Activated CD8-positive, alpha-beta memory T cell treated with anti-CD3 and anti-CD28 coated beads for 24 hours (primary cell): ENCODE measurements at places on chromosomes 2 and 18.

DNA sequence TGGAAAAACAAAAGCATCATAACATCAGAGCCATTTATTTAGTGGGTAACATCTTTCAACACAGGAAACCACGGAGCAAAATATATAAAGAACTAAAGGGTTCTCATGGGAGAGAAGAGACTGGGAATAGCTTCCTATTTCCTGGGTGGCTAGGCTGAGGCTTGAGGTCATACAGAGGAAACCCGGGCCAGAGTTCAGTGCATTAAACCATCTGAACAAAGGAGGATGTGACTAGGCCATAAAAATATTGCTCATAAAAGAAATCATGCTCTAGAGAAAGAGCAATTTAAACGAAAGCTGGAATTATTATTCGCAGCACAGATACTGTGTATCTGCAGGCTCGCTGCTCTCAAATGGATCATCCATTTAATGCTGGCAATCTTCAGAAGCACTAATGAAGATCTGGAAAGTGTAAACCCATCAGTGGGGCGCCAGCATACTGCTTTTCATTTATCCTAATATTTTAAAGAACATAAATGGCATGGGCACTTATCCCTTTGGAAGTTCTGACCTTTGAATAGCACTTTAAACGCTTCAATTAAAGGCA is 83.3 kb downstream of the GALNT14 start:
- no peak for DNase-seq

- no peak for DNase-seq
Measured at GRCh38 chr2:119753041-119753929, 6.4 kb upstream of the PTPN4 start.

GRCh38 chr18:79806976-79807841 is 9.5 kb downstream of the KCNG2 start:
- DNase-seq, result no peak

GRCh38 chr2:86480105-86480504 is 38.9 kb downstream of the KDM3A start:
- no peak for DNase-seq

DNA sequence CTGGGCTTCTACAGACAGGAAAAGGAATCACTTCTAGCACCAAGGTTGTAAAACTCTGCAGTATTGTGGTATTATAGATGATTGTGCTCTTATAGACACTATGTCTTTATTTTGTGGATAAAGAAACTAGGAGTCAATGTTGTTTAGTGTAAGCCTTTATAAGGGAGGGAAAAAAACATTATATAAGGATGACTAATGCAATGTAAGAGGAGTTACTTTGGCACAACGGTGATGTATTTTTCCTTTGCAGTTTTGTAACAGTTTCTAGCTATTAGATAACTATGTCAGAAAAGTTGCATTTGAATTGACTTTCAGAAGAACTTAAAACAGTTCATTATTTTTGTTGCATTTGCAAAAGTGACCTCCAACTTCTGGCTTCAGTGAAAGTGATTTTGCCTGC is 545.4 kb downstream of the CCDC85A start:
- DNase-seq, result no peak

- DNase-seq, result no peak
Measured at GRCh38 chr2:26224095-26224494, 20.3 kb downstream of the HADHA start.

GRCh38 chr2:216015722-216016464 is 2.5 kb upstream of the MREG start:
- DNase-seq, result peak; percentile 65

DNA sequence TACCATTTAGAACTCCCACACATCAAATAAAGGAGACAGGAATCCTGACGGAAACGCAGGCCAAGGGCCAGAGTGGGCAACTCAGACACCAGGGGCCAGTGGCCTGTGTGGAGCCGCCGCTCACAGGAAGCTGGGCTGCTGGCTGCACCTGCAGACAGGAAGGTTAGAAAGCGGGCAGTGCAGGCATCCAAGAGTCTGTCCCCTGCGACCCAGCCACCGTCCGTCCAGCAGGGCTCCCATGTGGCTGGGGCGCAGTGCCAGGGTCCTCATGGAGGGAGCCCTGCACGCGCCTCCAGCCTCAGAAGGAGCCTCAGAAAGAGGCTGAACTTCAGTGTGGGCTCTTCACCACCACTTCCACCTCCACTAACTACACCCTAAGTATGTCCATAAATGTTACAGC is 2.5 kb upstream of the ANO7 start:
- DNase-seq, result no peak

DNA sequence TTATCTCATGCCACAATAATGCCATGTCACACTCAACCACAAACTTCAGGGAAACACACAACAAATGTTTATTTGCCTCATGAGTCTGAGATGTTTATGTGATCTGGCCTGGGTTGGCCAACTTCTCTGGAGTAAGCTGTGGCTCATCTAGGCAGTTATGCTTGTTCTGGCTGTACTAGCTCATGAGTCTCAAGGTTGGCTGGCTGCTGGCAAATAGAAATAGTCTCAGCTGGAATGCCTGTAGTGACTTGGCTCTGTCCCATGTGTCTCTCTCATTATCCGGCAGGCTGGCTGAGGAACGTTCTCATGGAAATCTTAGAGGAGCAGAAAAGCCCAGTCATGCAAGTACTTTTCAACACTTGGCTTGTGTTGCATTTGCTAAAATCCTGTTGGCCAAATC is 234.9 kb upstream of the CDH2 start:
- no peak for DNase-seq

DNA sequence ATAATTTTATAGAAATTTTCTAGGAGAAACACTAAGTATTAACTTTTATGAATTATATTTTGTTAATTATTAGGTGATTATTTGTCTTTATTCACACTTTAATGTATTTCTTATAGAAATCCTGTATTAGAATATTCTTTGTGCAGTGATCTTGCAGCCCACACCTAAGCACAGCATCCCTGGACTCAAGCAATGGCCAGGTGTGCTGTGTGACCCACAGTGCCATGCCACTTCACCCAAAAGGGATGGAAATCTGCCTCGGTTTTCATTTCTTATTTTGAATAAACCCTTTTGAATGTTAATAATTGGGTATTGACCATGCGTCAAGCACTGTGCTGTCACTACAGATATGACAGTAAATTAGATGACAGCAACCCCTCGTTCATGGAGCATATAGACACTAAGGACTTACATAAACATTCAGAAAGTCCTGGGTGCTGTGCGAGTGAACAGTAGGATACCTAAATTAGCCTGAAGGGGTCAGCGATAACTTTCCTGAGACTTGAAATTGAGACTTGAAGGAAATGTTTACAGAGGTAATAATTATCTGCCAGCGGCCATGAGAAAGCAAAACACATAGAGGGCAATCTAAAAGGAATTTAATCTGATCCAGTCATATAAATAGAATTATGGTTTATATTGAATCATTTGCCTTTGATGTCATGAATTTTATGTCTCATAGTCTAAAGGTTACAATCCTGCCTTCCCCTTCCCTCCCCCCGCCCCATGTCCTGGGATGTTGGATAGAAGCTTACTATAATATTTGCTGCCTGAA is 52.7 kb upstream of the CALCRL start:
- no peak for DNase-seq

DNA sequence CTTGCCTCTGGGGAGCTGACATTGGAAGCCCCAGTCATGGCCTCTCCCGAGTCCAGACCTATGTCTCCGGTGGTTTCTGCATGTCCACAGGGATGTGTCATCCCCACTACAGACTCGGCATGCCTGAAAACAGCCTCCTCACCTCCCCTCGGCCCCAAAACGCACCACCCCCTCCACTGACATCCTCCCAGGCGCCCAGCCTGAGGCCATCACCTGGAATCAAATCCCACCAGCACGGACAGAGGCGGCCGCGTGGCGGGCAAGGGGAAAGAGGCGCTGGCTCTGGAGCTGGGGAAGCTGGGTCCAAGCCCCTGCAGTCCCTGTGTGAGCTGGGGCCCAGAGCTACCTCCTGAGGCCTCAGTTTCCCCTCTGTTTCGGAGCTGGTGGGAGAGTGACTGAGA is 69.9 kb upstream of the SMAD7 start:
- peak; percentile 47 for DNase-seq

- DNase-seq, result no peak
Measured at GRCh38 chr18:24089076-24089475, 49.8 kb upstream of the CABYR start.

DNA sequence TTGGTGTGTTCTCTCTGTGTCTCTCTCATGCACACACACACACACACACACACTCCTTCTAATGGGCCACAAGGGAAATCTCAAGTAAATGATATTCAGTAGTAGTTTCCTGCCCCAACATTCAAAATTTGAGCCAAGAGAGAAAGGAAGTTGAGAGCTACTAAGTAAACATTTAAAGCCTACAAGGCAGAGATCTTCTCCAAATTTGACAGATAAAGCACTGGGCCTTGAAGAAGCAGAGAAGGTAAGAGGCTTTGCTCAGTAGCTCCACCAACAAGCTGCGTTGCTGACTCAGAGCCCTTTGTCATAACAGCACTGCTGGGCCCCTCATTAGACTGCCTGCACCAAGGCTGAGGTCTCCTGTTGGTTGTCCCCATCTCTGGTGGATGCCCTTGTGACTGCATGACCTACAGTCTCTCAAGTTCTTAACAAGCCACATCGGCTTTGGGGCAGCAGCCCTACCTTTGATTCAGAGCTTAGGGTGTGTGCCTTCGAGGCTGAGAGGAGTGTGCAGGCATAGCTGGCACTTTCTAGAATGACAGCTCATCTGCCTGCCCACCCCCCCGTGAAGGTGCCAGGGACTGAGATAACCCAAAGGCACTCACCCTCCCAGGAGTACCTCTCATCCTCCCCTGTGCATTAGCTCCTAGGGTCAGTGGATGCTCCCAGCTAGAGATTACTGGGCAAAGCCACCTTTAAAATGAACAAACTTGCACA is 32.3 kb upstream of the NEB start:
- no peak for DNase-seq

GRCh38 chr2:236574424-236575145 is 5.0 kb downstream of the ACKR3 start:
- DNase-seq, result no peak

DNA sequence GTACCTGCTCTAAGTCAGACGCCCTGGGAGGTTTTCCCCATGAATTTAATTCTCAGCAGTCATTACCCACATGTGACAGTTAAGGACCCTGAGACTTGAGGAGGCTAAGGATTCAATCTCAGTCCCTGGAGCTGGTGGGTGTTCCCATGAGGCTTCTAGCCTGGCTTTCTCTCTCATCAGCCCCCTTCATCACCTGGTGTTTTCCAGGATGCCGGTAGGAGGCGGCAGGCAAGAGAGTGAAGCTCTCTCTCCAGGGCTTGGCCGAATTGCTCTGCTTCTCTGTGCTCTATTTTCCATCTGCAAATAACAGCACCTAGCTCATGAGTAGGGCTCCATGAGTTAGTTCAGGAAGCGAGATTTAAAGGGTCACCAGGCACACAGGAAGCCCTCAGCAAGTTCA is 241.9 kb downstream of the PTPRM start:
- no peak for DNase-seq

DNA sequence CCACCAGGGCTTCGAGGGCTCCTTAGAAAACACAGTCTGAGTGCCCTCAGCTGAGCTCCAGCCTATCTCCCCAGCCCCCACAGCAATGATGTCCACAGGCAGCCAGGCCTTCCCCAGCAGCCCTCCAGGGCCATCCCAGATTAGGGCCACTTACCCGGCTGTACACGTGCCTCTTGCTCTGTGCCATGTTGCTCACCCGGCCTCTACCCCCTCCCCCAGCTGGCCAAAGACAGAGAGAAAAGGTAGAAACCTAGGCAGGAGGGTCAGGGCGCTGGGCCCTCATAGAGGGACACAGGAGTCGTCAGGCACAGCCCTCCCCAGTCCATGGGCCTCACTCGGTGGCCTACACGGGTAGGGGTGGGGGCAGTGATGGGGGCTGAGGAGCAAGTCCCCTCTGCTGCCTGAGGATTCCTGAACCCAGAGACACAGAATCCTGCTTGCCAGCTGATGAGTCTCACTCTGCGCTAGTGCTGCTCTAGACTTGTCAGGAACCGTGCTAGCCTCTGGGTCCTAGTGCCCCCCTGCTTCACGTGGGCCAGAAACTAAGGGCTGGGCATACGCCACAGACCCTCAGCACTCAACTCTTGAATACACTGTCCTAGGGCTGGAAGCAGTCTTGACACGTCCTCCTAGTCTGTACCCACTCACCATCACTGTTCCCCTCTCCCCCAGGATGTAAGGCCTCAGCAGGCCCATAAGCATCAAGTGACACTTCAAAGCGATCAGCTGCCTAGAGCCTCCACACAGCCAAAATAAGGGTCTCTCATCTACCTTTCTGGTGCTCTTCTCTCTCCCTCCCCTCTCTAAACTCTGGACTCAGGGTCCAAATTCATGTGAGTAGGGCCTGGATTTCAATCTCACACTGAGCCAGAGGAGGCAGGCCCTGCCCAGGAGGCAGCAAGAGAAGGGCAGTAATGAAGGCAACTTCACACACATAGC is at the start of gene DCTN1:
DCTN1 (minus strand) TSS at position 461 of the 939 bp plus-strand sequence; CDS start at position 187, 274 bp downstream.
- peak; percentile 61 for DNase-seq

DNA sequence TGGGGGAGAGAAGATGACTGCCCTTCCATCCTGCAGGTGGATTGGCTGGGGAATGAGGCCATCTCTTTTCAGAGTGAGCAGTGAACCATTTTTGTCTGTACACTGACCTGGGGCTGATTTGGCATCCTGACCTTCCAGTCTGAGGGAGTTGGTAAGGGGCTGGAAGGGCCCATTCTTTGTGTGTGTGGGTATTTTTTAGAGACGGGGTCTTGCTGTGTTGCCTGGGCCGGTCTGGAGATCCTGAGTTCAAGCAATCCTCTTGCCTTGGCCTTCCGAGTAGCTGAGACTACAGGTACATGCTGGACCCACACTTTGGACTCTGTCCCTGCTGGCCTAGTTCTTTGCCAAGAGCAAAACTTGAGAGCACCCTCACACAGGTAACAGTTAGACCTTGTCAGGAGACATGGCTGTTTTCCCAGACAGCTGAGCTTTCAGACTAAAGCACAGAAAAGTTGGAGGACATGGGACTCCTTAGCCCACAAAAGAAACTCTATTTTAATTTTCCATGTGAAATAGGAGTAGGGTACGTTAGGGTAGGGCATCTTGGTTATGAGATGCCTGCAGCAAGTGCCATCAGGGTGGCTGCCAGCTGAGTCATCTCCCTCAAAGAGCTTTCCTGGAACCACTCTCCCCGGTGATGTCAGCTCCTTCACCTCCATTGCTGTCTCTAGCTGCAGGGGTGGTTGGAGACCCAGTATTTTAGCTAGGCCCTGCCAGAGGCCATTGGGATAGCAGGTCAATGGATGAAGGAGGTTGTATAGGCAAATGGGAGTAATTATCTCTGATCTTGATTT is 60.7 kb downstream of the DGKD start:
- DNase-seq, result peak; percentile 66

GRCh38 chr18:36157441-36157840 is 27.7 kb downstream of the ELP2 start:
- no peak for DNase-seq
